ENCODE measurements at places on chromosomes 7 and 10.

- no peak for DNase-seq
Observed at GRCh38 chr7:81669476-81670105, 100.3 kb downstream of the HGF start.

- DNase-seq: no peak
Observed at GRCh38 chr7:602341-603141, 82.9 kb upstream of the PDGFA start.

DNA sequence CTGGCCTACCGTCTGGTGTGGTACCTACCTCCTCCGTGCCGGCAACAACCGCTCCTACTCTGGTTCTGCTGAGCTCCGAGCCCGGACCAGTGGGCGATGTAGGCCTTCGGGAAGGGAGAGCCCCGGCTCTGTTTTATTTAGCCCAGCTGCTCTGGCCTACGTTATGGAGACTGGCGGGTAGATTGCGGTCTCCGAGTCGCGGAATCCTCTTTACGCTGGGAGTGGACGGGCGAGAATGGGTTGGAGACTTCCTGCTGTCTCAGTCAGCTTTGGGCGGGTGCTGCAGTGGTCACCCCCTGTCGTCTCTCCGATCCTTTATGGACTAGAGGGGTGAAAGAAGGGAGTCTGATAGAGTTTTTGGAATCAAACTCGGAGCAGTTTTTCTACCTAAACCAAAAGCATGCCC is 406 bp downstream of the CBLL1 start:
- DNase-seq: no peak

- no peak for DNase-seq
Observed at GRCh38 chr10:100014071-100014762, 4.5 kb upstream of the DNMBP start.

DNA sequence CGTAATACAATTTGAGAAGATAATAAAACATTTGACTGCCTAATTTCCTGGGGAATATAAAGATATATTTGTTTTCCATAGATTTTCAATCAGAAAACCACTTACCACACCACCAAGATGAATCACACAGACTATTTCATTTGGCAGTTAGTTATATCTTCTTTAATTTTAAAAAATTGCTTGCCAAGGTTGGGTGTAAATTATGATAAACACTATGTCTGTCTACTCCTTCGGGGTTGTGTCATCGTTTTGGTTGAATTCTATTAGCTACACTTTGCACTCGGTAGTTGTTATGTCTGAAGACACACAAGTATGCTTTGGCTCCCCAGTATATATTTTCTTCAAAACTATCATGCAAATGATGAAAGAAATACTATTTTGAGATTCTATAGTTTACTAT is 594.8 kb upstream of the SEMA3D start:
- DNase-seq: no peak

GRCh38 chr10:104577861-104578521 is 63.1 kb upstream of the SORCS3 start:
- no peak for DNase-seq

DNA sequence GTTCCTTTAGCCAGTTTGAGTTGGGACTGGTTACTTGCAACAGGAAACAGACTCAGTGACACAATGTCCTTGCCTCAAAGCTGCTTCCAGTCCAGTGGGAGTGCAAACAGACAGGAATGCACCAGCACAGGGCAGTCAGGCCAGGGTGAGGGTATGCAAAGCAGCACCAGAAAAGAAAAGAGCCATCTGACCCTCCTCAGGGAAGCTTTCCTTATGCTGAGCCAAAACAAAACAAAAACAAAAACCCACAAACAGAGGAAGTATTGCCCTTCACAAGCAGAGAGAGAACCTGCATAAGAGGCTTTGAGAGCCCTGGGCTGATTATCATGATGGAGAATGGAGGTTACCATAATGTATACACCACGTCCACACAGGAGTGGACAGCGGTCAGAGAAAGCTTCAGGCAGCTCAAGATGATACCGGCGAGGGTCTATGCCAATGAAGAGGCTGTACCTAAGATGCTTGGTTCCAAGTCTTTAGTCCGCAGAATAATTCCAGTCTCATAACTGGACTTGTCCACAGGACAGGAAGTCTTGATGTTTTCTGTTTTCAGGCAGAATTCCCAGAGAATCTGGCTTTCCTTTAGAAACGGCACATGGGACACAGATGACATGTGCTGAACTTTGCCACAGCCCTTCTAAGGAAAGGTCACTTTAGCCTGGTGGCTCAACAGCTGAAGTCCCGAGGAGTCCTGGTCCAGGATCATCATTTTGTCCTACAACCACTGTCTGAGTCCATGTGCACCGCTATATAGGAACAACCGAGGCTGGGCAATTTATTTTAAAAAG is 263.3 kb downstream of the TNS3 start:
- no peak for DNase-seq

GRCh38 chr10:98758463-98758862 is 311.7 kb upstream of the HPS1 start:
- DNase-seq: no peak

DNA sequence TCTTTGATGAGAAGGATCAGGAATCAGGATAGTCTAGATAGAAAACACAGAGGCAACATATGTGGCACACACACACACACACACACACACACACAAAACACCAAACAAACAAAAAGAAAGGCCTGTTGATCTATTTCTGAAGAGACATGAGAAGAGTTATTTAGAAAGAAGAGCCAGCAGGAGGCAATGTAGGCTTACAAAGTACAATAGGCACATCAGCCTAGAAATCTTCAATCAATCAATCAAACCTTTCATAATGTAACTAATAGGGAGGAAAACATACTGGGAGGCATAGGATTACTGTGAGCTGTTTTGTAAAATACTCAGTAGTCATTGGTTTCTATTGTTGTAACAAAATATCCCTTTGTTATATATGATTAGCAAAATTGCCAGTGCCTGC is 47.3 kb upstream of the TES start:
- DNase-seq: no peak

DNA sequence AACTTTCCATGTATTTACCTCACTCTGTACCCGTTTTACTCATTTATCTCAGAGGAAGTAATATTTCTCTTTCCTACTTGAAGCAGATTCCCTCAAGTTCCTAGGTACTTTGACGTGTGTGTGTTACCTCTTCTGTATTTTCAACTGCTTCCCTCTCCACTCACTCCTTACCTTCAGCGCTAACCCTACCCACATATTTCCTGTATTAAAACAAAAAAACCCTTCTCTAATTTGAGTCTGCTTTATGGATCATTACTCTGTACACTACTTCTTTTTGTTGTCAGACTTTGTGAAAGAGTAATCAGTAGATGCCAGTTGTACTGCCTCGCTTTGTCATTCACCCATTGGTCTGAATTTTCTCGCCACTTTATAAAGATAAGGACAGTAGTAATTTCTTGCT is 74.0 kb downstream of the CDK13 start:
- DNase-seq: no peak

DNA sequence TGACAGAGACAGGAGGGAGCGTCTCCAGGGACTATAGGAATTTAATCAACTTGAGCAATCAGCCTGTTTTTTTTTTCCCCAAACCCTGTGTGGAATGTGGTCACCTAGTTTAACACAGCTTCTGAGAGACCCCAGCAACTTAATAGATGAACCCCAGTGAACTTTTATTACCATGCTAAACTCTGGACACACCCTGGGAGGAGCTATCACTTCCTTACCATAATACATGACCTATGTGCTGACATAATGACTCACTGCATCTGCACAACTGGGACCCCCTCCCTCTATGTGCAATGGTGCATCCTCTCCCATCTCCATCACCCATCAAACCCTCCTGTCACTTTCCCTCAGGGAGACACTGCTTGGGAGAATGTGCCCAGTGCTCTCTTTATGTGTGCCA is 83.7 kb downstream of the EPC1 start:
- DNase-seq: no peak

GRCh38 chr10:4820804-4821401 is 5.1 kb upstream of the AKR1E2 start:
- DNase-seq: no peak

DNA sequence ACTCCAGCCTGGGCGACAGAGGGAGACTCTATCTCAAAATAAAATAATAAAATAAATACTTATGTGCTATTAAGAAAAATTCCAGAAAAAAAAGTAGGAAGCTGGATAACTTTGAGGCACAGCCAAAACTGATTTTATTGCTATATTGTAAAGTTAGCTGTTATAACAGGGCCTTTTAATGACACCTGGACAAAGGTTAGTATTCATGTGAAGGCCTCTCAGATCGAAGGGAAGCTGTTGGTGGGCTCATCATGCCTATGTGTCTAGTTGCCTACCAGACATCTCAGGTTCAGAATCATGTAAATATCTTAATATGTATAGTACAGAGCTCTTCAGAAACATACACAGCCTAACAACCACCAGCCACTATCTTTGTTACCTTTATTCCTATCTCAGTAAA is 143.0 kb downstream of the LCOR start:
- DNase-seq: no peak

DNA sequence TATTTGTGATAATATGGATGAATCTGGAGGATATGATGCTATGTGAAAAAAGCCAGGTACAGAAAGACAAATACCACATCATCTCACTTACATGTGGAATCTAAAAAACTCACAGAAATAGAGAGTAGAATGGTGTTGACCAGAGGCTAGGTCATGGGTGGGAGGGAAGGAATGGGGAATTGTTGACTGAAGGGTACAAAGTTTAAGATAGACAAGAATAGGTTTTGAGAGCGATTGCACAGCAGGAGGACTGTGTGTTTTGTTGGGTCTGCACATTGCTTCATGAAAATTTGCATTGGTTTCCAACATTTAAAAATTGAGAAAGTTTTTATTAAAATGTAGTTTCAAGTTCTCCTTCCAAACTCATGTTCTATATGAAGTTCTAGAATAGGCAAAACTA is 8.4 kb downstream of the SLC26A5 start:
- DNase-seq: no peak

- DNase-seq: no peak
Observed at GRCh38 chr7:19117870-19118608, 603 bp upstream of the TWIST1 start.

DNA sequence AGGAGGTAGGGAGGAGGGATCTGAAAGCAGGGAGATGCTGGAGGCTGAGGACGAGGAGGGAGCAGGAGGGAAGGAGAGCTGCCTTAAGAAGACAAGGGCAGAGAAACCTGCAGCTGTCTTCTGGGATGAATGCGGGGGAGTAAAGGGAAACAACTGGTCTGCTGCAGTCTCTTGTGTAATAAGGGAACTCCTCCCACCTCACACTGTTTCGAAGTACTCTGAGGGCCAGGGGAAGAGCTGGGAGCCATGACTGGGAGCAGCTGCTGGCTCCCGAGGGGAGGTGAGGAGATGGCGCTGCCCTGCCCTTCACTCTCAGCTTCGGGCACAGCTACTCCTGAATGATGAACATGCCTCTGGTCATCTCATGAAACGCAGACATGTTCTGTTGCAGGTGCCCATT is 65.1 kb downstream of the CLEC2L start:
- no peak for DNase-seq

GRCh38 chr7:19143881-19144574 is 1.2 kb downstream of the FERD3L start:
- DNase-seq: no peak

DNA sequence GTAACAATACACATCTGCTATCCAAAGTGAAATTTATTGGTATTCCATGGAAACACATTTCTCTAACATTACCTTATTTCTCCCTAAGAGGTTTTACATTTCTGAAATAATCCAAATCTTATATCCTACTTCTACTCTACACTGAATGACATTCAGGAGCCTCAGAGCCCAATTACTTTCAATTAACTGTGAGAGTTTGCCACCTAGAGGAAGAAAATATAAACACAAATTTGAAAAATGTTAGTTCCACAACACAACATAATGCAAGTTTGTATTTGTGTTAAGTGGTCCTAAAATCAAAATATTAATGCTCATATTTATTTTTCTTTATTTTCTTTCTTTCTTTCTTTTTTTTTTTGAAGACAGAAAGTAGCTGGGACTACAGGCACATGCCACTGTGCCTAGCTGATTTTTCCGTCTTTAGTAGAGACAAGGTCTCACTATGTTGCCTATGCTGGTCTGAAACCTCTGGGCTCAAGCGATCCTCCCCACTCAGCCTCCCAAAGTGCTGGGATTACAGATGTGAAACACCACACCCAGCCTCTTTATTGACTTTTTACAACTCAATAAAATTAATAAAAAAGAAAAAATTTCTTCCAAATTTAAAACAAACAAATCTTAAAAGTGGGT is 46.0 kb downstream of the ATAD1 start:
- no peak for DNase-seq

- no peak for DNase-seq
Observed at GRCh38 chr7:100148225-100148558, 526 bp upstream of the LAMTOR4 start.

DNA sequence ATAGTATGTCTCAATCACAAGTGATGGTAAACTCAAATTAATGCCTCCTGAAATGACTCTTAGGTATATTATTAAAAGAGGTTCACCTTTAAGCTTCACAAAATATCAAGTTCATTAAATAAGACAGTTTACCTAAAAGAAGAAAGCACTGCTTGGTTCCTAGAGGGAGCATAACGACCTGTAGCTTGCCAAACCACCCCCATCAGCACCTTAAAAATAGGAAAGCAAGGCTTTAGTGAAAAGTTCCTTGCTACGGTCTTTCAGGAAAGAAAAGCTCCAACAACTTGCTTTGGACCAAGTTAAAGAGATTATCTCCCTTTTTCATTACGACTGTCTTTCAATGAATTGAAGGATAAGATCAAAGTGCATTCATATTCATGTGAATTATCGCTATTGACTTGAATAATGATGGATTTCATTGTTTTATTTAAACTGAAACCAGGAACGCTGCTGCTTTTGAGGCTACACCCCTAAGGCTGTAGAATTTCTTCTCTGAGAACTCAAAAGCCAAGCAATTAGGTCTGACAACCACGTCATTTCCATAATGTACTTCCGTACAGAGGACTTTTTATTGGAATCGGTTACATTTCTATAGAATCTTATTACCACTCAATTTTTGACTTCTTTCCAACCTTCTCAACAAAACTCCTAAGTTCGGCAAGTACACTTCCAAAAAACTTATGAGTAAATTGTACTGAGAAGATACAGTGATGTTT is 7.0 kb upstream of the SPAG6 start:
- no peak for DNase-seq

- peak; percentile 56 for DNase-seq
Observed at GRCh38 chr7:26200038-26200443, 505 bp downstream of the HNRNPA2B1 start.

- peak; percentile 76 for DNase-seq
Observed at GRCh38 chr7:1422512-1423263, 36.6 kb downstream of the MICALL2 start.

- DNase-seq: no peak
Observed at GRCh38 chr7:87347664-87348063, 2.2 kb downstream of the CROT start.

DNA sequence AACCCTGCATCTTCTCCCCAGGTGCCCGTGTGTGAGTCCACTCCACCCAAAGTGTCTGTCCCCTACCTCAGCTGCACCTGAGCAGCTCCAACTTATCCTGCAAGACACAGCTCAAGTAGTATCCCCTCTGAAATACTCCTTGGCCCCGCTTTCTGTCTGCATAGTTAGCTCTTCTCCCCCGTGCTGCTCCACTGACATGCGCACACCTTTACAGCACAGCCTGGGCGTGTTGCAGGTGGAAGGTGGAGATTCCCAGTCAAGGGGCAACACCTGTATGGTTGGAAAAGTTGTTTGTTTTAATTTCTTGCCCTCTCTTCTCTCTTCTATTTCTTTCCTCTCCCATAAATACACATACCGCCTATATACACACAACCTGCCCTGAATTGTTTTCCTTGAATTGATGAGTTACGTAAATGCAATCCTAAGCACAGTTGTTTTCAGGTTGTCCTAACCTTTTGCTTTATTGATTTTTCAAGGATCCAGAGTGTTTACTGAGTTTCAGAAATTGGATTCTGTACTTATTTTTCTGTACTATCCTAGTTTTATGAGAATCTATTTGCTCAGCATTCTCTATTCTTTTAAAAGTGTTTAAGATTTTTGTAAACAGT is 14.9 kb downstream of the MET start:
- no peak for DNase-seq
